T1000 (cell line): ENCODE measurements at places on chromosomes 7 and 10.
A peak's percentile ranks its signal among the peaks of the same experiment; 100 is the strongest.

GRCh38 chr7:81932936-81933335, 163.1 kb upstream of the HGF start:
- DNase-seq = no peak

DNA sequence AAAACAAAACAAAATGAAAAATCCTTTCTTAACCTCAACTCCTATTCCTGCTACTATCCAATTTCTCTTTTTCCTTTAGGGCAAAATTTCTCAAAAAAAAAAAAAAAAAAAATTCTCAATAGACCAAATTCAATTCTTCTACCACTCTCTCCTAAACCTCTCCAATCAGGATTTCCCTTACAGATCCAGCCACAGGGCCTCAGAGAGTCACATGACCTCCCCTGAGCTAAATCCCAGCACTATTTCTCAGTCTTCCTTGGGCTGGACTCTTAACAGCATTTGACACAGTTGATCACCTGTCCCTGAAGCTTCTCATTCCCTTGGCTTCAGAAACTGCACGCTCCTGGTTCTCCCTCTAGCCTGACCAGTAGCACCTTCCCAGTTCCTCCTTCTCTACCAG, 4.9 kb downstream of the ZNF12 start:
- no peak for DNase-seq

DNA sequence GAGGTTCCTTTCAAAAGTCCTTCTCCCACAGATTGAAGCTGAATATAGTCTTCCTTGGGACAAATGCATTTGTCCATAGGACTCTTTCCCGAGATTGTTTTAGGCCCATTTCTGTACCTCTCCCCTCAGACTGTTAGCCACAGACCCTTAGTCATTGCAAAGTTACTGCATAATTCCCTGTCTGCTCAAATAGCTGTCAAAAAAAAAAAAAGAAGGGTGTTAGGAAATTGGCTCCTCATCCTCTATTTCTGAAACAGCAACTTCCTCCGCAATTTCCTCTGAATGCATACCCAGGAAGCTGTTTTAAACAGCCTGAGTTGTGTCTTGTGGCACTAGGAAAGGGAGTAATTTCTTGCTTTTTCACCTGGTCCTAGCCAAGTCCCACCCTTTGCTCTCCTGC, 5.4 kb downstream of the LRRC4 start:
- no peak for DNase-seq

DNA sequence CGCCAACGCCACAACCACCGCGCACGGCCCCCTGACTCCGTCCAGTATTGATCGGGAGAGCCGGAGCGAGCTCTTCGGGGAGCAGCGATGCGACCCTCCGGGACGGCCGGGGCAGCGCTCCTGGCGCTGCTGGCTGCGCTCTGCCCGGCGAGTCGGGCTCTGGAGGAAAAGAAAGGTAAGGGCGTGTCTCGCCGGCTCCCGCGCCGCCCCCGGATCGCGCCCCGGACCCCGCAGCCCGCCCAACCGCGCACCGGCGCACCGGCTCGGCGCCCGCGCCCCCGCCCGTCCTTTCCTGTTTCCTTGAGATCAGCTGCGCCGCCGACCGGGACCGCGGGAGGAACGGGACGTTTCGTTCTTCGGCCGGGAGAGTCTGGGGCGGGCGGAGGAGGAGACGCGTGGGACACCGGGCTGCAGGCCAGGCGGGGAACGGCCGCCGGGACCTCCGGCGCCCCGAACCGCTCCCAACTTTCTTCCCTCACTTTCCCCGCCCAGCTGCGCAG, 424 bp downstream of the EGFR start:
- DNase-seq = no peak

- DNase-seq = no peak
Observed at GRCh38 chr7:133664528-133664927, 411.6 kb downstream of the EXOC4 start.

DNA sequence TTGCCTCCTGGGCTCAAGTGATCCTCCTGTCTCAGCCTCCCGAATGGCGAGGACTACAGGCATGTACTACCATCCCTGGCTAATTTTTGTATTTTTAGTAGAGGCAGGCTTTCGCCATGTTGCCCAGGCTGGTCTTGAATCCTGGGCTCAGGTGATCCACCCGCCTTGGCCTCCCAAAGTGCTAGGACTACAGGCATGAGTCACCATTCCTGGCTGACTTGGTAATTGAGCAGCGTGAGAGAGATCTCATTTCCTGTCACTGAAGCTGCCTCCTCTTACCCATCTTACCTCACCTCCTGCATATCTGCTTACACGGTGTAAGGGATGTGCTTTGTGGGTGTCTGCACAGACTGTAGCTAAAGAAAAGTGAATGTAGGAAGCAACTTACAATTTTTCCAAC, 9.7 kb downstream of the IFIT3 start:
- no peak for DNase-seq

DNA sequence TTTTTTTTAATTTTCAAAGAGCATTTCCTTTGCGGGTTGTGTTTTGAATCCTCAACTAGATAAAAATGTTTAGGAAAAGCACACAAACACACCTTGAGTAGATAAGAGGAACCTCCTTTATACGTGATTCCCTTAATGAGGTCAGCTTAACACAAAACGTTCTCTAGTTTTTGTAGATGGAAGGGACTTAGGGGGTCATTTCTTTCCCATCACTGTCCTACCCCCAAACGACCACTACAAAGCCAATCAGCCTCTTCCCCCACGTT, 1.2 kb downstream of the SUV39H2 start:
- no peak for DNase-seq

GRCh38 chr7:6106140-6106904, 75.1 kb downstream of the ANKRD61 start:
- DNase-seq = no peak

DNA sequence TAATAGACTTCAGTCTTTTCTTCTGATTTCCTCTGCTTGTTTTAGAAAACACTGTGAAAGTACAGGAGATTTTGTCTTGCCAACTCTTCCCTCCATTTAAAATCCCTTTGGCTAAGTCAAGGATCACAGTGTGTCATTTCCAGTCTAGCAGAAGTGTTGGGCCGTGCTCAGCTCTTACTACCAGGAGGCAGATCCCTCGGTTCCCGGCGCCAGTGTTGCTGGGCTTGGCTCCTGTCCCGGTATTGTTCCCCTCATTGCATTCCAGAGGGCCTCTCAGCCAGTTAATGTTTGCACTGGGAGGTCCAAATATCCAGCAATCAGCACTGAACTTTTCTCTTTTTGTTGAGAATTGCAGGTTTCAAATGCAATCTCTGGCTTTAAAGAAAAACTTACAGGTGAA, 612.1 kb upstream of the MGMT start:
- DNase-seq = no peak

- DNase-seq = no peak
Observed at GRCh38 chr10:85888004-85888403, 478.6 kb downstream of the GRID1 start.

- DNase-seq = peak; percentile 16
Observed at GRCh38 chr7:104848138-104848990, 165.6 kb upstream of the KMT2E start.

- DNase-seq = peak; percentile 76
Observed at GRCh38 chr7:137978464-137979237, 23.2 kb downstream of the CREB3L2 start.

DNA sequence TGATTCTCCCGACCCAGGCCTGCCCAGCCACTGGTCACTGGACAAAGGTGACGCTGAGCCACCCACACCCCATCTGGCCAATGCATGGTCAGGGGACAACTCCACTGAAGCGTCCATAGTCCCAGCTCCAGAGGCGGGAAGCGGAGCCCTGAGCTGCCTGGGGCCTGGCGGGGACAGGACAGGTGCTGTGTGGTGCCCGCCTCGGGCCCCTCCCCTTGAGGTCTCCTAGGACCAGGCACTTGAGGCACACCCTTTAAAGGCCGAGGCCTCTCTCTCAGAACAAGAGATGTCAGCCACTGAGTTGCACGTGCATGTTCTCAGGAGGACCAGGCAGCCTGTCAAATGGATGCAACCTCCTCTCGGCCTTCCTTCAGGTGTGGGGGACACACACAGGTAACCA, 52.5 kb upstream of the PPP2R2D start:
- no peak for DNase-seq
